AML-193 (cell line): ENCODE measurements at places on chromosomes 12 and 14.

DNA sequence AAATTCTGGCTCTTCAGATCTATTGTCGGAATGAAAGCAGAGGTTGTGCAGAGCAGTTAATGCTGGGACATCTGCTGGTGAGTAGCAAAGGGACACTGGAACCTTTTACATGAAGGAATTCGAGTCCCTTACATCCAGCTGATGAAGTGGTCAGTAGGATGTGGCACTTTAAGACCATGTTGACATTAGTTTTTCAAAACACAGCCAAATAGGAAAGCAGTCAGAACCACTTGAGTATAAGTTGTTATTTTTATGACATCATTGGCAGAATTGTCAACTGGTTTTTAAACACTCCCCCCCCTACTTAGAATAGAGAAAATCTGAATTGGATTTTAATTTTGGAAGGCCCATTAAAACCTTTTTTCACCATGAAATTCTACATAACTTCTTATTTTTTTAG, 46.8 kb upstream of the AMN start:
- no peak for DNase-seq

- DNase-seq: no peak
These were observed 11.4 kb upstream of the AACS start for GRCh38 chr12:125053821-125054220.

DNA sequence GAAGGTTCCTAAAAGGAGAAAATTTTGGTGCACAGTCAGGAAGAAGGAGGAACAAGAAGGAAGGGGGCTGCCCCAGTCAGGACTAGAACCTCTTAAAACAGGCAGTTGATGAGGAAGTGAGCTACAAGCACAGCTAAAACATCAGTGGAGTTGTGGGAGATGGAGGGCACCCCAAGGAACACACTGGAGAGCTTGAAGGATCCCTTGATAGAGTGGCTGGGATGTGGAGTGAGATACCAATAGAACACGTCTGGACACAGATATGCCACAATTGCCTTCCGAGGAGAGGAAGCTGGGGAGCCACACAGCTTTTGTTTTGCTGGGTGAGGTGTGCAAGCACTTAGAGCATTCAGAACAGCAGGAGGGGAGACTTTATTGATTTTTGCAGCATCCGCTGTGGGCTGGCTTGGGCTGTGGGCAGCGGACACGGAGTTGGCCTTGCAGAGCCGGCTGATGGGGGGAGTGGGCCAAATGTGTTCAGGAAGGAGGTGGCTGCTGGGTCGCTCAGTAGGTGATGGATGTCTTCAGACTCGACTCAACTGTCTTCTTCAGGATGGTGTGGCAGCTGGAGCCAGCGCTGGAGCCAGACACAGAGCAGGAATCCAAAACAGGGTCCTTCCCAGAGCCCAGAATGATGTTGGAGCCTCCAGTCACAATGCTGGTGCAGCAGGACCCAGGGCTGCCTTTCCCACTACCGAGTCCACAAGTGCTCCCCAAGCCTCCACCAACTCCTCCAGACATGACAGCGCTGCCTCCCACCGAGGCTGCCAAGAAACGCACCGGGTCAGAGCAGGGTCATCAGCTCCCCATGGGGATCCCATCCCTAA, 4.7 kb upstream of the KRT79 start:
- no peak for DNase-seq

GRCh38 chr14:54487771-54488170, 1.0 kb downstream of the GMFB start:
- no peak for DNase-seq

DNA sequence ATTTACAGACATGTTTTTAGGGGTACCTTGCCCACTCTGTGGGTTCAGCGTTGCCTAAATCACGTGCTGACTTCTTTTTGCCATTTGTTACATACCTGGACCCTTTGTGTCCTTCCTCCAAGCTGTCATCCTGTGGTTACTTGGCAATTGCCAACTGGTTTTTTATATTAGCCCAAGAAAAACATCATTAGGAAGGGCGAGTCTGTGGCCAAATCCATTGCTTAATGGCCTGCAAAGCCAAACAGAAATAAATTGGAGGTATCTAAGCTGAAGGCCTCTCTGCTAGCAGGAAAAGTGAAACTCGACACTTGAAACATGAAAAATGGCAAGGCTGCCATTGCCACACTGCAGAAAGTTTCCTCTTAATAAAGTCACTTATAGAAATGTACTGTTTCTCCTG, 190.4 kb downstream of the NUAK1 start:
- DNase-seq: no peak

DNA sequence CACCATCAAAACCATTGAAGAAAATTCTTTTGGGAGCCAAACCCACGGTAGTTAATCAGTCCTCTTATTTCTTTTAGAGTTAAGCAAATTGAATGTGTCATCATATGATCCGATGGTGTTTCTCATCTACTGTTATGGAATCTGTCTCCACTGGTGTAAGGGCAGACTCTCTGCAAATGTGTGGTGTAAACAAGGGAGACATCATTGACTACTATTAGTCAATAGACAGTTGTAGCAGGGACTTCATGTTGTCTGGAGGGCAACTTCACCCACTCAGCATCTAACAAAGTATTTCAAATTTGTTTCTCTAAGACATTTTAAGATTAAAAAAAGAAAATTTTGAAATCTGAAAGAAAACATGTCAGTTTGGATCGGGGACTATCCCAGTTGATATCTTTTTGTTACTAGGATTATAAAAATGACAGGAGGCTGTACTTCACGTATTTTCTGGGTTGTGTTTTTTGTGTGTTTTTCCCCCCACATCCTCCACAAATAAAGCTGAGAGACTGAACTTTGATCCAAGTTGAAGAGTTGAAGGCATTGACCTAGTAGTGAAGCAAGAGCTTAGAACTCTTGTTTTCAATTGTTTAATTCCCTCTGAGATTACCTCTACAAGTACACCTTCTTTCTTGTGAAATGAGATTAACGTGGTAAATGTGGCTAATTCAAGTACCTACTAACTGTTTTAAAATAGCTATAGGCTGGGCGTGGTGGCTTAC, 4.0 kb downstream of the GOLGA5 start:
- no peak for DNase-seq

DNA sequence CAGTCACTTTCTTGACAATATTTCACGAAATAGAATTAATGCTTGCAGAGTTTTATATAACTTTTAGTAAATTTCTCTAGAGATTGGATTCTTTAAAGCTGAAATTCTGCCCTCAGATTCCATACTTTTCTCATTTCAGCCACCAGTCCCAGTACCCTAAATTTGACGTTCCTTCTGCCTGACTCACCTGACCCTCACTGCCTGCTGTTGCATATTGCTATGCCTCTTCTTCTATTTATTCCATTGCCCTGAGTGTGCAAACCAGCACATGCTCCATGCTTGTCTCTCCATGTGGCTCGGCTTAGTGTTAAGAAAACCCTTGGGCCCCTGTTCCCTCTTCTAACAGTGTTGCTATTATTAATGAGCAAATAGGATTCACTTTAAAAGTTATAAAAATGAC, 533.3 kb downstream of the LRFN5 start:
- DNase-seq: no peak

DNA sequence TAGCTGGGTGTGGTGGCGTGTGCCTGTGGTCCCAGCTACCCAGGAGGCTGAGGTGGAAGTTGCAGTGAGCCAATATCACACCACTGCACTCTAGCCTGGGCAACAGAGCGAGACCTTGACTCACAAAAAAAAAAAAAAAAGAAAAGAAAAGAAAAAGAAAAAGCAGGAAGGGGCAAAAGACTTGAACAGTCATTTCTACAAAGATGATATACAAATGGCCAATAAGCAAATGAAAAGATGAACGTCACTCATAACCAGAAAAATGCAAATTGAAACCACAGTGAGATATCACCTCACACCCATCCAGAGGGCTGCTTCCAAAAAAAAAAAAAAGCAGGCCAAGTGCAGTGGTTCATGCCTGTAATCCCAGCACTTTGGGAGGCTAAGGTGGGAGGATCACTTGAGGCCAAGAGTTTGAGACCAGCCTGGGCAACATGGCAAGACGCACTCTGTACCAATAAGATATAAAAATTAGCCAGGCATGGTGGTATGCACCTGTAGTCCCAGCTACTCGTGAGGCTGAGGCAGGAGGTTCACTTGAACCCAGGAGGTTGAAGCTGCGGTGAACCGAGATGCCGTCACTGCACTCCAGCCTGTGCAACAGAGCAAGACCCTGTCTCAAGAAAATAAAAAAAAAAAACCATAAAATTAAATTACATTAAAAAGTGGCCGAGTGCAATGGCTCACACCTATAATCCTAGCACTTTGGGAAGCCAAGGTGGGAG, 20.5 kb downstream of the UBC start:
- DNase-seq: no peak

- no peak for DNase-seq
These were observed 70.6 kb upstream of the PRICKLE1 start for GRCh38 chr12:42660117-42660516.

DNA sequence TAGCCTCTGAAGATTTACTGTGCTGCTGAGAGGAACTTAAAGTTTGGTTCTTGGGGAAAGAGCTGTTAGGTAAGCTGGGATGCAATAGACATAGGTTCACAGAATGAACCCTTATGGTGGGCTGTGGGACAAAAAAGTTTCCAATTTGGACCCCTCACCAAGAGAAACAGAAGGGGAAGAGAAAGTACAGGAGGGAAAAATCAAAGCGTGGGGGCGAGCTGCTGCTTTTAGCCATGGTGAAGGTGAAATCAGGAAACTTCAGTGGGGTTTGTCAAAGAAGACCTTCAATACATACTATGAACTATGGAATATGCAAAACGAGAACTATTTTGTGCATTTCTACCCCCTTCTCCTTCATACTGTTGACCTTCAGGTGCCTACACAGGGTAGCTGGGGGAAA, 10.6 kb upstream of the NINJ2 start:
- DNase-seq: no peak

GRCh38 chr14:50303744-50304471, 8.1 kb downstream of the L2HGDH start:
- DNase-seq: peak; percentile 98

DNA sequence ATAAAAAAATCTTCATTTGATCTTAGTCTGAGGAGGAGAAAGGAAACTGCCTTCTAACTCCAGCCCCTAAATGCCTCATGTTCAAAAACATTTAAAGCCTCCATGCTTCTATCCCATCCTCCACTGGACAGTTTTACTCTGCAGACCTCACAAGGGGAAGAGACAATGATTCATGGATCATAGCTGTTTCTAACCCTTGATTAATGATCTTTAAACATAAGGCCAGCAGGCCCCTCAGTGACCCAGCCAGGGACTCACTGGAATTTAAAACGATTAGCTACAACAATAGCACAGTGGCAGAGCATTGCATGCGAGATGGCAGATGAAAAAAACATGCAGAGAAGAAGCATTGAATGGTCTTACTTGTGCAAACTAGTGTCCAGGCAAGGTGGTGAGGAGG, 6.0 kb downstream of the DCTN2 start:
- no peak for DNase-seq

- no peak for DNase-seq
These were observed 14.1 kb downstream of the SIVA1 start for GRCh38 chr14:104766863-104767633.

DNA sequence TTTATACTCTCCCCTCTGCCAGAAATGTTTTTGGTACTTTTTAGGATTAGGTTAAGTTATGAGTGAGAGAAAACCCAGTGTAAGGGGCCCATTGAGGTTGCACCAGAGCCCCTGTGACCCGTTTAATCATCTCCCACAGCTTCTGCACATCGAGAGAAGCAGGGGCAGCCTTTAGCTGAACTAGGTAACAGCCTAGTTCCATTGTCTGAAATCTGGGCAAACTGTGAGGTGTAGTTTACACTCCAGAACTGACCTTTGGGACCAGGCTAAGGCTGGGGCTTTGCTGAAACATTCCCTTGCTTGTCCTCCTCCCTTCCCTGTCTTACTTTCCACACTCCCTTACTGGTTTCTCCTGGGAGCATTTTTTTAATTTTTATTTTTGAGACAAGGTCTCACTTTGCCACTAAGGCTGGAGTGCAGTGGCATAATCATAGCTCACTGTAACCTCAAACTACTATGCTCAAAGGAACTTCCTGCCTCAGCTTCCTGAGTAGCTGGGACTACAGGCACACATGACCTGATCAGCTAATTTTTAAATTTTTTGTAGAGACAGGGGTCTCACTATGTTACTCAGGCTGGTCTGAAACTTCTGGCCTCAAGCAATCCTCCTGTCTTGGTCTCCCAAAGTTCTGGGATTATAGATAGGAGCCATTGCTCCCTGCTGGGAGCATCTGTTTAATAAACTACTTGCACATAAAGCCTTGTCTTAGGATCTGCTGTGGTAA, 25.9 kb upstream of the DHRS2 start:
- no peak for DNase-seq

DNA sequence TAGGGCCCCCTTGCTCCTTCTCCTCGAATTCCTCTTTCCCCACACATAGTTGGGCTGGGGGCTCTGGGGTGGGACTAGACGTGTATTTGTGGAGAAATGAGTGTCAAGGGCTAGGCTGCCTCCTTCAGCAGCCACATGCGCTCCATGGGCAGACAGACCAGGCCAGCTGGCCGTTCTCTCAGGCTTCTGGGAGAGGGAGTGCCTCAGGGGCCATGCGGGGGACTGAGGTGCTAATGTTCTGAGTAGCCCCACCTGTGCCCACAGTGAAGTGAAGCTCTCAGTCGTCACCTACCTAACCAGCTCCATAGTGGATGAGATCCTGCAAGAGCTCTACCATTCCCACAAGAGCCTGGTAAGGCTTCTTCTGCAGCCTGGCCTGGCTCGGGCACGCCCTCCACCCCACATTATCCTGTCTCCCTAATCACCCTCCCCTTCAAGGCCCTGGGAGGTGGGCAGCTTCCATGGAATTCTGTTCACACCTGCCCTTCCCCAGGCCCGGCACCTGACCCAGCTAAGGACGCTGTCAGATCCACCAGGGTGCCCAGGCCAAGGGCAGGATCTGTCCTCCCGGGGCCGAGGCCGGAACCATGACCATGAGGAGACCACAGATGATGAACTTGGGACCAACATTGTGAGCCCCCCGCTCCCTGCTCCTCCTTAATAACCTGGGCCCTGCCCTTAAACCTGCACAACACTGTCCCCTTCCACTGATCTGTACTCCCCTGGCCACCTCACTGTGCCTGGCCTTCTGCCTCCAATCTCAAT, 9.0 kb upstream of the CPNE6 start:
- DNase-seq: no peak

DNA sequence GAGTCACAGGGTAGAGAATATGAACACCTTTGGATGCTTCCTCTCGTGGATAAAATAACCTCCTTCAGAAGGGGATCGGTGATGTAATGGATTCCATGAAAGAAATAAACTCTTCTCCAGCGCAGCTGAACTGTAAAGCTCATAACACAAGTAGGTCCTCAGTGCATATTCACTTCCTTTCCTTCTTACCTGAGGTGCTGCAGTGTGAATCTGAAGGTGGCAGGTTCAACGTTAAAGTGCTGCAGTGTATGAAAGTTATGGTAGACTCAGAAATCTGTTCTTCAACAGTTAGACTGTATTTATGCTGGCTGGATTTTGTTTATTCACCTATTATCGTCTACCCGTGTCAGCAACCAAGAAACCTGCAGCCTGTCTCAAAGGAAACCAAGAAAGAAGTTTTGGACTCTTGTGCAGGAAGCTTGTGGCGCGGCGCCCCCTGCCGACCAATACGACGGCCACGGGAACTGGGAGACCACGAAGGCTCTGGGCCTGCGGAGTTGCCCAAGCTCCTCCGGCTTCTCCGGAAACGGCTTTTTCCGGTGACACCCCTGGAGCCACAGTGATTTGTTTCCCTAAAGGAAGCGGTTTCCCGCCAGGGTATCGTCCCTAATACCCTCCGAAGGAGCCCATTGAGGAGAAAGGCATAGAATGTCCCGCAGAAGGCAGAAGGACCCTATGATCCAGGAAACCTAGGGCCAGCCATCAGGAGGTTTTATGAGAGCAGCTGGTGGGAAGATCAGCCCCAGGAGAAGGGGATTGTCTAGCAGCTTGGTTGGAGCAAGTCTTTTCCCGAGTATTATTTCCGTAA, 17.6 kb upstream of the RNASE3 start:
- DNase-seq: peak; percentile 46

GRCh38 chr14:91019673-91020072, 40.8 kb downstream of the RPS6KA5 start:
- no peak for DNase-seq
